ENCODE measurements at places on chromosomes 2 and 18.

- H3K27me3 ChIP-seq: peaks cover 55% of the 10 kb centered on the region
- H3K4me3 ChIP-seq: no peak overlapping the region
- no peak overlapping the region for H3K27ac ChIP-seq
Observed at GRCh38 chr2:199848389-199849130, 2.4 kb downstream of the FTCDNL1 start.

DNA sequence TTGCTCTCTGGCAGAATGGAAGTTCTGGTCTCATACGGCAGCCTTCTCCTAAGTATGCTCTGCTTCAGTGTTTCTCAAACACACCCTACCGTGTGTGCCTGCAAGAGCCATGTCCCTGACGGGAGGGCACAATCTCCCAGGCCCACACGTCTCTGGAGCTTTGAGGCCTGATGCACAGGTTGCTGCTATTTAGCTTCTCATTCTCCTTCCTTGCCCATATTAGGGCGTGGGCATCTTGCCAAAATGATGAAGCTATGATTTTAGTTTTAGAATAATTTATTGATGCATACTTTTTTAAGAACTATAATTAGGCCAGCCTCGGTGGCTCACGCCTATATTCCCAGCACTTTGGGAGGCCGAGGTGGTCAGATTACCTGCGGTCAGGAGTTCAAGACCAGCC, 107.9 kb downstream of the RNF144A start:
- no peak for DNase-seq
- H3K27me3 ChIP-seq: no peaks in the 10 kb centered on the region
- no peak overlapping the region for H3K4me3 ChIP-seq

DNA sequence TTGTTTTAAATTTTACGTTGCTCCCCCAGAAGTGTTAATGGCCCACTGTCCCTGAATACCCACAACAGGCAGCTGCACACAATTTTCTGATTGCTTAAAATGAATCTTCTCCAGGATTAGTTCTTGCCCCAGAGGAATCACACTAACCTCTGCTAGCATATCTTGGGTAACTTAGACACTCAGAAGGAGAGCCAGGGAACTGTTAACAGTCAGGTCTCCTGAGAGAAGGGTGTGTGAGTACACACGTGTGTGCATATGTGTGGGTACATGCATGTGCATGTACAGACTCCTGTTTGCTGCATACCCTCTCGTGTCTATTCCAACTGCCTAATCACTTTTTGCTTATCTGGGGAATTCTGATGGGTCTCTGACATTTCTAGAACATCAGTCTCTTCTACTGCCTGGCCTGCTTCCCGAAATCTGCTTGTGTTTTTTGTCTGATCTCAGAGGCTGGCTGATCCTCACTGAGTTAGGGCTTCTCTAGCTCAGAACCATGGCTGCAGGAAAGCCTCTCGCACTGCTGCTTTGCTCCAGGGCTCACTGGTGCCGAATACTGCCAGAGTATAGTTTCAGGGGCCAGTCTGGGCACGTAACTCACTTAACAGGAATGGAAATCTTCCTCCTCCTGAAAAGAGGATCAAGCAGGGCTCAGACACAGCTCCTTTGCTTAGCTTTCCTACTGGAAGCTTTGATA, 62.8 kb downstream of the PRELID3A start:
- no peaks in the 10 kb centered on the region for H3K4me1 ChIP-seq
- no peak overlapping the region for H3K4me3 ChIP-seq
- DNase-seq: no peak
- no peaks in the 10 kb centered on the region for H3K27me3 ChIP-seq
- H3K36me3 ChIP-seq: peaks cover 1% of the 10 kb centered on the region

DNA sequence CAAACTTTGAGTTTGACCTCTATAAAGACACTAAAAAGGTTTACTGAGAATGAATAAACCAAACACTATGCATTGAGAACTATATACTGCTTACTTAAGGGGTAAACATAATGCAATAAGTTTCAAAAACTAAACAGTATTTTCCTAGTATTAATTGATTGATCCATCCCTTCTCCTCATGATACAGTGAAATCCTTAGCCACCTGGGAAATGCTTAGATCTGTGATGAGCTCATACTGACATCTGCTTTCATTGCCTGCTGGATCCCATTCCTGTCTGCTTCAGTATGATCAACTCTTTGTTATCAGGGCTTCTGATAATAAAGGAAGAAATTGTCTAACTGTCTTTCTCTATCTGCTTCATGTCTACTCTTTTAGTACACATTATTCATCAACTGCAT, 74.9 kb upstream of the UBE2E3 start:
- no peak overlapping the region for H3K27ac ChIP-seq
- no peaks in the 10 kb centered on the region for H3K4me1 ChIP-seq
- no peaks in the 10 kb centered on the region for H3K36me3 ChIP-seq
- no peak for DNase-seq
- no peak overlapping the region for H3K4me3 ChIP-seq

DNA sequence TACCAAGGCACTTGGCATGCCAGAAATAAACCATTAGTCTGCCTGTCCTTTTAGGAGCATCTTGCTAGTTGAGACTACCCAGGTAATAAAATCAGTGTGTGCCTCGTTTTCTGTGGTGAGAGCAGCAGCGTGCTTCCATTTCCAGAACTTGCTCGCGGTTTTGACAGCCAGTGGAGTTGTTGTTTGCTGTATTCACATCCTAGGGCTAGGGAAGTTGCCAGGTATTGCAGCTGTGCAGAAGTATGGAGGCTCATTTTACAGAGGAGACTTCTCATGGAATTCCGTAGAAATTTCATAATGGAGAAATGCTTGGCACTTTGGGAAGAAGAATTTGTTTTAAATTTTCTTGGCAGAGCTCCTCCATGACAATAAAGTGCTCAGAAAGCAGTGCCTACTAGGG, 1355.1 kb upstream of the ZEB2 start:
- H3K27me3 ChIP-seq: peaks cover 2% of the 10 kb centered on the region
- no peak for DNase-seq
- peaks cover 1% of the 10 kb centered on the region for H3K4me1 ChIP-seq
- H3K36me3 ChIP-seq: no peaks in the 10 kb centered on the region
- no peak overlapping the region for H3K27ac ChIP-seq

DNA sequence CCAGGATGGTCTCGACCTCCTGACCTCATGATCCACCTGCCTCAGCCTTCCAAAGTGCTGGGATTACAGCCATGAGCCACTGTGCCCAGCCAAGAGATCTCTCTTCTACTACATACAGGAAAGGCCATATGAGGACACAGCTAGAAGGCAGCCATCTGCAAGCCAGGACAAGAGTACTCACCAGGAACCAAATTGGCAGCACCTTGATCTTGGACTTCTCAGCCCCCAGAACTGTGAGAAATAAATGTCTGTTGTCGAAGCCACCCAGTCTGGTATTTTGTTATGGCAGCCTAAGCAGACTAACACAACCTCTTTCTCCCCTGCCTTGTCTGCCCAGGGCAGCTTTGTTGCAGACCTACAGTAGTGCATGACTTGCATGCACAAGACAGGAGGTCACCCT, 211.3 kb upstream of the HAAO start:
- no peak for DNase-seq
- peaks cover 34% of the 10 kb centered on the region for H3K4me1 ChIP-seq
- H3K4me3 ChIP-seq: no peak overlapping the region
- no peaks in the 10 kb centered on the region for H3K27me3 ChIP-seq

- H3K36me3 ChIP-seq: no peaks in the 10 kb centered on the region
- no peak overlapping the region for H3K4me3 ChIP-seq
- H3K4me1 ChIP-seq: no peaks in the 10 kb centered on the region
- DNase-seq: no peak
Observed at GRCh38 chr2:126849991-126850535, 48.6 kb upstream of the TEX51 start.

GRCh38 chr2:104701411-104701911, 152.5 kb upstream of the POU3F3 start:
- no peak overlapping the region for H3K27ac ChIP-seq
- H3K4me1 ChIP-seq: peaks cover 18% of the 10 kb centered on the region
- no peaks in the 10 kb centered on the region for H3K36me3 ChIP-seq

DNA sequence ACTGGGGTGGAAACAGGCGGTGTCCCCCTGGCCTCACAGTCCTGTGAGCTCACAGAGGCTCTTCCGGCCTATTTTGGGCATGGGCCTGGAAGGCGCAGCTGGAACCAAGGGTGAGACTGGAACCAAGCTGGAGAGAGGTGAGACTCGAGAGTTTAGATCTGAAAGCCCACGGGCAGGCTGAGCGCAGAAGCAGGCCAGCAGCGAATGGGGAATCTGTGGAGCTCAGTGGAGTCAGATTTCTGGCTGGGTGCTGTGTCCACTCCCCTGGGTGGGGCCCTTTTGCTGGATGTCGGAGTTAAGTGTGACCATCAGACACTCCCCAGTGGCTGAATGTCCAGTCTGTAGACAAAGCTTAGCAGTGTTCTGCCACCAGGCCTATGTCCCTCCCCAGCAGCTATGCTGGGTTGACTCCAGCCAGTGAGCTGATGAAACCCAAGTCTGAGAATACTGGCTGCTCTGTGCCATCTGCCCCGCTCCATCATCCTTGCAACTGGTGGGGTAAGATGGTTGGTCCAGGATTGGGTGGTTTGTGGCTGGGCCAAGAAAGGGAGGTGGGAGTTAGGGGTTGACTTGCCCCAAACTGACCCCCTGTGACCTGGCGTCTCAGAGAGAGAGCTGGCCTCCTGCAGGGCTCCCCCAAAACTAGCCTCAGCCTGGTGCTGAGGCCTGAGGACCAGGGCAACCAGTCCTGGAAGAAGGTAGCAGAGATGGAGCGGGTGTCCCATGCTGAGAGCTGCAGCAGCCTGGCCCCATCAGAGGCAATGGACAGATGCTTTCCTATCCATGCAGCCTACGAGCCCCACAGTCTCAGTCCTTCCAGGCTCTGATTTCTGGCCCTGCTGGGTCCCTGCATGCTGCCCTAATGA, 34.4 kb downstream of the CYP26B1 start:
- DNase-seq: no peak
- H3K4me1 ChIP-seq: no peaks in the 10 kb centered on the region
- H3K27ac ChIP-seq: no peak overlapping the region
- H3K4me3 ChIP-seq: no peak overlapping the region

- peaks cover 7% of the 10 kb centered on the region for H3K36me3 ChIP-seq
- H3K27me3 ChIP-seq: no peaks in the 10 kb centered on the region
- no peak overlapping the region for H3K4me3 ChIP-seq
Observed at GRCh38 chr18:54849683-54850082, 21.4 kb downstream of the RAB27B start.

Data from progenitor cell of endocrine pancreas (in vitro differentiated cells).